Activated CD4-positive, alpha-beta memory T cell treated with anti-CD3 and anti-CD28 coated beads for 36 hours (primary cell): ENCODE measurements at places on chromosomes 7 and 10. TPM values are rescaled to one million over a fixed set of nuclear protein-coding genes. Genes with fewer than 3 reads are reported as not detected.
A peak's percentile ranks its signal among the peaks of the same experiment; 100 is the strongest.

- DNase-seq: no peak
Measured at GRCh38 chr7:7703427-7703826, 15.0 kb downstream of the RPA3 start.

DNA sequence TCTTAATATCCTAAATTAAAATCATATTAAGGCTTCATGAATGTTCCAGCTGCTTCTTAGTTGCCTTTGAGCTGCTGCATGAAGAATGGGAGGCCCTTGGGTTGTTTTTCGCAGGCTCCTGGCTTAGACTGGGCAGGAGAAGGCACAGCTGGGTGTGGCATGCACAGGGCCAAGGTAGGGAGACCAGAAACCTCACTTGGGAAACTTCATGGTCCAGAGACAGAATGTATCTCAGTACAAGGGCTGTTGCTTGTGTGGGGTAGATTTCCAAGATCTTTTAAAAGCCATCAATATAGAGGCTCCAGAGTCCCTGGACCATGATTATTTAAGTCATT, 49.9 kb downstream of the BUB3 start:
- DNase-seq: no peak

DNA sequence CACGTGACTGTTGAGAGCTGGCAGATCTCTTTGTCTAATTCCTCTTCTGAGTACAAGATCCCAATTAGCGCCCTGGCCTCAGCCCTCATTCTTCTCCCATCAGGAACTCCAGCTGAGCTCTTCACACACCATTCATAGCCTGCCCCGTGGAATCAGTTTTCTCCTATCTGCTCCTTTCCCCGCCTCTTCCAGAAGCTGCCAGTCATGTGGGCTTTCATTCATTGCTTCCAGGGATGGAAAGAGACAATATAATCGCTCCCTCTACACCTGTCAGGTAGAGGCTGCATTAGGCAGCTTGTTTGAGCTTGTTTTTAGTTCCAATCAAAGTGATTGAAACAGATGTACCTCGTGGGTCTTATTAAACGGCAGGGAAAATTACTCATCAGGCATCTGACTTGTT, 515.8 kb downstream of the TYW1 start:
- DNase-seq: no peak

DNA sequence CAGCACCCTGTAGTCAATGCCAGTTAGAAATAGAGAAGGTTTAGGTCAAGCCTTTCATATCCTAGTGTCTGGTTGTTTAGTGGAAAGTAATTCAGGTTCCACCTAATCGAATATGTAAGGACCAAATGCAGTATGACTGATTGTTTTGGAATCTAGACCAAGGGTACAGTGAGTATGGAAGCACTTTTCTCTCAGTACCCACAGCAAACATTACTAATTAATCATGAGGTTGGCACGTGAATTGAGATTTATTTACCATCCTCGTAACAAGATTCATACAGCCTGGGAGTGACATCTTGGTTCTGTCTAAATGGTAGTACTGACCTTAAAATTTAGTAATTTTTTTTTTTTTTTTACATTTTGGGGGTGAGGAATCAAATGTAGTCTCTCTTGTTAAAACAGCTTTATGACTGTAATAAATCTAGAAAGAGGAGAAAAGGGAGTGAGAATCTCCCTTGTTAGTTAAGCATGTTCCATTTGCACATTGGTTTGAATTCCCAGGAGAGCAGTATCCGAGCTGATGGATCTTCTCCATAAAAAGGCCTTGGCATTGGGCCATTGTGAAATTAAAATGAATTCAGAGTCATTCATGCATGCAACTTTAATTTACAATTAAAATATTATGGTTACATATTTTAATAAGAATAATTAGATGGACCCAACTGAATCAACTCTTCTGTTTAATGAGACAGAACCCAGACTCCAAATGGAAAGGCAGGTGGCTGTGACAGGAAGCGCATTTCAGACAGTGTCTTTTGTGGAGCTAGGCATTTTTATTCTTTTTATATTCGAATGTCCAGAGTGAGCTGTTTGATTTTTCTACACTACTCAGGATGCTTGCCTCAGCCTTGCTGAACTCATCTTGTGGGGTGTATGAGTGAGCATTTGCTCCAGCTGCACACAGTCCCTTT, 57.6 kb downstream of the SNX10 start:
- DNase-seq: no peak

DNA sequence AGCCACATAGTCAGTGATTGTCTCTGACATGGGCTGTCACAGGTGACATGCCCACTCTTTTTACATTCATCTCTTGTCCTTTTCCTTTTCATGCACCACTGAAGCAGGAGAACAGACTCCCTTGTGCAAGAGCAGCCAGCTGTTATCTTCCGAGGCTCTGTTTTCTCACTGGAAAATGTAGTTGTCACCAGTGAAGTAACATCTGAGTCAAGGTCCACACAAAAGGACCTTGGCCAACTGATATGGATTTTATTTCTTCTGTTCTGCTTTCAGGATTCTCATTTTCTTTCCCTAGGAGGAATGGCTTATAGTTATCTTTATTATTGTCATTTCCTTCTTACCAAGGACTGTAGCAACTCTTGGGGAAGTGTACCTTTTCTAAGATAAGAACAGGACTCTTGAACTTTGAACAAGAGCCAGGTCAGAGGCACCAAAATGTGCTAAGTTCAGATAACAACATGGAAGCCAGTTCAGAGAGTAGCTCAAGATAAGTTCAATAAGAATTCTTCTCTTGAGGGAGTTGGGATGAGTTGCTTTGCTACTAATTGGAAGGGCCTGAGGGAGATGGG, 22.7 kb downstream of the AVPI1 start:
- DNase-seq: no peak

DNA sequence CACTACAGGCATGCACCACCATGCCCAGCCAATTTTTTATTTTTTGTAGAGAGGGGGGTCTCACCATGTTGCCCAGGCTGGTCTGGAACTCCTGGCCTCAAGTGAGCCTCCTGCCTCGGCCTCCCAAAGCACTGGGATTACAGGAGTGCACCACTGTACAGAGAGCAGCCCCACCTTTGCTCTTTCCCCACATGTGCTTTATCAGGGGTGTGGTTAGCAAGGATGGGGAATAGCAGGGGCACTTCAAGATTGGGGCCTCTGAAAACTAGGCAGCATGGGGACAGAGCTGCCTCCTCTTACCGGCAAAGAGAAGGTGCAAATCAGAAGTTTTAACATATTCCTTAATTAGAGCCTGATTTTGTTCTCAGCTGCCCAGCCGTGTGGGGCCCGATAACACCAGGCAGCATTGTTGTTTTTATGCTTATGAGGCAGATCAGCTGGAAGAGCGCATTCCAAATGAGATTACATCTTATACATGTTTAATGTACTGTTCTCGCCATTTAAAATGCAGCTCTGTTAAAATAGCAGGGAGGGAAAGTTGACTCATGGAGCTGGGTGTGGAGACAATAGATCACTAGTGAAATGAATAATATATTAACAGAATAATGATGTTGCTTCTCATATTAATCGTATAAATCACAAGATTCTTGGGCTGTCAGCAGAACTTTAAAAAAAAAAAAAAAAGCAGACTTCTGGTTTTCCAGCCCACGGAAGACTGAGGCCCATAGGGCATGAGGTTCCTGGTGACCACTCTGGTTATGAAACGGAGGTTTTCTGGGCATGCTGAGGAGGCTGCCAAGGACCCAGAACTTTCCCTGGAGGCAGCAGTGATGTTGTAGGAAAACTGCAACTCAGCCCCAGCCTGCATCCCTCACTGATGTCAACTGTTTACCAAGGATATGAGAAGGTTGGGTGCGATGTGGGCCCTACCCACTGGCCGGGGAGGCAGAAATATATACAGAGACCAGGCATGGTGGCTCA, 62.5 kb downstream of the TMEM130 start:
- DNase-seq: no peak

DNA sequence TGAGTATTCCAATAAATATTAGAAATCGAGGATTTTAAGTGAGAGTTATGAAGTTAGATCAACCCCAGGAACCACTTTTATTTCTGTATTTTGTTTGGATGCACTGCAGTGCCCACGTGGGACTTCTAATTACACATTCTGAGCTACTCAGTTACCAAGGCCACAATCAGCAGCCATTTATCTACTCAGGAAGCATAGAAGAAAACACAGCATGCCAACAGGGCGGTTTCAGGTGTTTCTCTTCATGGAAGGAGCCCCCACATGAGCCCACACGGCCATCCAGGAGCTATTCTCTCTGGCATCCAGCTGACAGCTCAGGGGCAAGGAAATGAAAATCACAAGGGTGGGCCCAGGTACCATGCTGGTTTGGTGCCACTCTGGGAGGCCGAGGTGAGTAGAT, 266.5 kb upstream of the MKLN1 start:
- DNase-seq: no peak

Gene CYP2C8
- total RNA-seq: not detected

DNA sequence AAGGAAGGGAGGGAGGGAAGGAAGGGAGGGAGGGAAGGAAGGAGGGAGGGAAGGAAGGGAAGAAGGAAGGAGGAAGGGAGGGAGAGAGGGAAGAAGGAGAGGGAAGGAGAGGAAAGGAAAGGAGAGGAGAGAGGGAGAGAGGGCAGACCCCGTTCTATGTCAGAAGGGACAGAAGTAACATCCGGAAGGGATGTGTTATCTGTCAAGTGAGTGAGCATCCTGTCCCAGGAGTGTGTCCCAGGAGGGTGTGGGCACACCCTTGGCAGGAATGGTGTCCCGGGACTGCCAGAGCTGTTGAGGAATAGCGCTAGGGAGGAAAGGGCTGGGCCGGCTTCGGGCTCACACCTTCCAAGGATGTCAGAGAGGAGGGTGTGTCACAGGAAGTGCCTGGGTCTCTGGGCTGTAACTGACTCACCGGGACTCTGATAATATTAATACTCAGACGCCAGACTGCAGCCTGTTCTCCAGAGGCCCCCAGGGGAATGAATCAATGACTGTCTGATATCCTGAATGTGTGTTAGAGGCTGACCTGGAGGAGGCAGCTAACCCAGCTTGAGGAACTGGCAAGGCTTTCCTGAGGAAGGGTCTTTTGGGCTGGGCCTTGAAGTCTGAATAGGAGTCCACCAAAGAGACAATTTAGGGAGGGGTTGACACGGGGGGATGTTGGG, 125.6 kb upstream of the TNRC18 start:
- DNase-seq: peak; percentile 48

DNA sequence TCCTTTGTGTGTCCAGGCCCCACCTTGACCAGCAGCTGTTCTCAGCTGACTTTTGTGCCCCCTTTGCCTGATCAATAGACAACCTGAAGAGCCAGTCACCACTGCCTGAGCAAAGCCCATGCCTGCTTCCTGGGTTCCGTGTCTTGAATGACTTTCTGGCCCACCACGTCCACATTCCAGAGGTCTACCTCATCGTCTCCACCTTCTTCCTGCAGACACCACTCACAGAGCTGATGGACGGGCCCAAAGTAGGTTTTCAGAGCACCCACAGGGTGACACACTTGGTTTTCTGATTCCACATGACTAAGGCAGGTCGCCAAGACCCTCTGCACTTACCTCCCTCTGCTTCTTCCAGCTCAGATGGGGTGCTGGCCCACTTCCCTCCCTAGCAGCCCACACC, 126.8 kb downstream of the WDFY4 start:
- DNase-seq: no peak

Gene FAM180A
- total RNA-seq: not detected

DNA sequence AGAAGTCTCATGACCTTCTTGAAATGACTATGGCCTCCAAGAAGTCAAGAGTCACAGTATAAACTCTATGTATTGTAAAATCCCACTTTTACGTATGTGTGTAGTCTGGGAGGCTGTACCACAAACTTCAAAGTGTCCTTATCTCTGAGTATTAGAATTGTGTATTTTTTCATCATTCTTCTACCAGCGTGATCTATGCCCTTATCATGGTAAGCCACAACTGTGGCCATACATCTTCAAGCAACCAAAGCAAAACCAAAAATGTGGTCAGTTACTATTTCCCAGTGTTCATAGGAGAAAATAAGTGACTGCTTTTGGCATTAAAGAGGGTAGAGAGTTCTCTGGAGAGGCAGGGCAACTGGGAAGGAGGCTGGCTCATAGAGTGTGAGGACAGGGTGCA, 42.8 kb downstream of the SPOCK2 start:
- no peak for DNase-seq

GRCh38 chr7:37977243-37977642, 56.8 kb downstream of the EPDR1 start:
- DNase-seq: no peak

DNA sequence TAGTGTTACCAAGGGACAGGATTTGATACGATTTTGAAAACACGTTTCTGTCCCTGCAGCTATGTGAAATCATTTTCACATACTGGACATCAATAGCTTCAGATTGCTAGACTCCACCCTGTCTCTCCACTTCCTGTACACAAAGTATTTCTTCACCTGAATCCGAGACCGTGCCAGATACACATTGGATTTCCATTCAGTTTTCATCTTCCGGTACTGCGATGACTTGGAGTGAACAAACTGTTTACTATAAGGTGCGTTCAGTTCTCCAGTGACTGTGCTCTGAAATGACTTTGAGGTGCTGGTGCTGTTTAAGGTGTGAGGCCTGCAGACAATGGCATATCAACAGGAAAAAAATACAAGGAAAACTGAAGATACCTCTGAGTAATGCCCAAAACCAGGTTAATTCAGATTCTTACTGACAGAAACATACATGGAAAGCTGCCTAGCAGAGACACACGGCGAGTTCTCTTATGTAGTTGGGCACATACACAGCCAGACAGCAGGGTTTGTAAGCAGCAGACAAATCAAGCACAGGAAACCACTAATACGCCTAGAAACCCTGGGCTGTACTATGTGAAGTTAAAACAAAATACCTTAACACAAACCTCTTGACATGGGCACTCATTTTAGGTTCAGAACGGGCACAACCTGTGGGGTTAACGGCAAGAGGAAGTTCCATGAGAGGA, 119.2 kb downstream of the GALNT11 start:
- DNase-seq: peak; percentile 56

Gene UTF1
- not detected for total RNA-seq

Gene POLR1F
- 21.9 TPM for total RNA-seq

DNA sequence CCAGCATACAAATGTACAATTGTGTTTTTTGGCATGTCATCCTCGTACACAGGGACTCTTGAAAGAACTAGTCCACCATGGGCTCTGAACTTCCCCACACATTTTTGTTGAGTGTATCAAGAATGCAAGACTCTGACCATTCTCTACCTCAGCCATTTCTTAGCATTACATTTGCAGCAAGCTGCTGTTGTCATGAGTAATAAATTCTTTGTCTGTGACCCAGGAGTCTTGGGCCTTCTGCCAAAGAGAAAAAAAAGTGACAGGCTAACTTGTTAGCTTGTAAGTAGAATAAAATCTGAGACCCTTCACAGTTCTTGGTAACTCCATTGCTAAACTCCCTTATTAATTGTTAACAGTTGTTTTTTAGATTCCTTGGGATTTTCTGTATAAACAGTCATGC, 542.3 kb upstream of the MBL2 start:
- DNase-seq: no peak

Gene SYT15B
- 0.14 TPM for total RNA-seq

Gene MSMB
- total RNA-seq: not detected

DNA sequence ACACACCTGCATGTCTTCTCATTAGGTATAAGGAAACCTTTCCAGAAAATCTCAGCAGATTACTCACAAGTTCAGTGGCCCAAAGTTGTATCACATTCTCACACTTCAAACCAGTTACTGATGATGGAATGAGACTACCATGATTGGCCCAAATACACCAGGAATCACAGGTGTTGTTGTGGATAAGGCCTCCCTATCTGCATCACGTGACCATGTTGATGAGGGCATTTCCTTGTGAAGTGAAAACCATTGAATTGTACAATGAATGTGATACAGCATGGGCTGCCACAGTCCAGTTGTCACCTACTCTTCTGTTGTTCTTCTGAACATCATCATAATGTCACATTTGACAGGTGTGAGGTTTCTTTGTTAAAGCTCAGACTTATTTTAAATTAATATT, 431.7 kb downstream of the AUTS2 start:
- no peak for DNase-seq
